Eye (tissue), 1 donor: ENCODE measurements at places on chromosomes 7 and 10.

DNA sequence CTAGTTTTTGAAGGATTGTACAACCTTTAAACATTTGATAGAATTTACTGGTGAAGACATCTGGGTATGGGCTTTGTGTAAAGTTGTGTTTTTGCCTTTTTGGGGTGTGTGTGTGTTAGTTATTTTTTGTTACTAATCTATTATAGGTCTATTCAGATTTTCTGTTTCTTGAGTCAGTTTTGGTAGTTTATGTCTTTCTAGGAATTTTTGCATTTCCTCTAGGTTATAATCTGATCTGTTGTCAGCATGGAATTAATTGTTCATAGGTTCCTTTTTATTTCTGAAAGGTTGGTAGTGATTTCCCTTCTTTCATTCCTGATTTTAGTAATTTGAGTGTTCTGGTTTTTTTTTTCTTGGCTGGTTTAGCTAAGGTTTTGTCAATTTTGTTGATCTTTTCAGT is 17.7 kb downstream of the SEPTIN7 start:
- no peak for DNase-seq

- DNase-seq, result no peak
Observed at GRCh38 chr10:27513451-27514191, 9.5 kb downstream of the RAB18 start.

- no peak for DNase-seq
Observed at GRCh38 chr7:100679129-100679926, 5.8 kb downstream of the GNB2 start.

DNA sequence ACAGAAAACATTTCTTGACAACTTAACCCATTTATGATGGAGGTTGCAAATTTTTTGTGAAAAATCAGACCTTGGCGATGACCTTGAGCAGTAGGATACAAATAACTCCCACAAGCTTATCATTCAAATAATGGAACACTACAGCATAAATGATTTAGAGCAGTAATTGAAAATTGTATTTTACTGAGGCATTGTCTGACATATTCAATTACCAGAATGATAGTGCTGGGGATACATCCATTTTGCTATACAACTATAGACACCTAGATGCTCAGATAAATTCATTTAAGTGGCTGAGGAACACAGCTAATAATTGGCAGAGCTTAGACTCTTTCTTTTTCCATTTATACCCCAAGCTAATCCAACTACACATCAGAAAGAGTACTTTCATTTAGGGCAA is 18.9 kb downstream of the TWIST1 start:
- no peak for DNase-seq

GRCh38 chr10:84944187-84944586 is 615.8 kb downstream of the CCSER2 start:
- no peak for DNase-seq

DNA sequence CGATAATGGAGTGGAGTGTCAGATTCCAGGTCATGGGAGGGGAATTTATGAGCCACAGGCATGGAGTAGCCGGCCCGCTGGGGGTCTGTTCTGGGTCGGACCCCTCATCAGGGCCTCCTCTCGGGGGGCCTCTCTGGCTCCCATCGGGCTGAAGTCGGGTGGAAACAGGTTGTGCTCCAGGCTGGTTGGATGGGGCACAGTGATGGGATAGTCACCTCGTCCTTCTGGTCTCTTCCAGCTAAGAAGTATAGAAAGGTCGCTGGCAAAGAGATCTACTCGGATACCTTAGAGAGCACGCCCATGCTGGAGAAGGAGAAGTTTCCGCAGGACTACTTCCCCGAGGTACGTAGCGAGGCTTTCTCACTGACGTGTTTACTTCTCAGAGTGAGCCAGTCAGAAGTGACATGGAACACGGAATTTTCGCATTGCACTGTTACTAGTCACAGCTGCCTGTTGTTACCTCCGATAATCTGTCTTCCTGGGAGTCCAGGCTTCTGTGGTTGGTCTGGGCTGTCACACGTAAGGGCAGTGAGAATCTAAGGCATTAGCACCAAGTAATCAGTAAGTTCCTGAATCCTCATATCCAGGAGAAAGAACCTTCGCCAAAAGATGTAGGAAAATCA is 88.3 kb downstream of the NKX6-2 start:
- DNase-seq, result no peak

GRCh38 chr10:8059191-8059936 is 4.9 kb downstream of the GATA3 start:
- no peak for DNase-seq

- no peak for DNase-seq
Observed at GRCh38 chr10:3169271-3169670, 3.3 kb downstream of the PITRM1 start.

- no peak for DNase-seq
Observed at GRCh38 chr7:96497567-96497966, 175.7 kb upstream of the SLC25A13 start.

DNA sequence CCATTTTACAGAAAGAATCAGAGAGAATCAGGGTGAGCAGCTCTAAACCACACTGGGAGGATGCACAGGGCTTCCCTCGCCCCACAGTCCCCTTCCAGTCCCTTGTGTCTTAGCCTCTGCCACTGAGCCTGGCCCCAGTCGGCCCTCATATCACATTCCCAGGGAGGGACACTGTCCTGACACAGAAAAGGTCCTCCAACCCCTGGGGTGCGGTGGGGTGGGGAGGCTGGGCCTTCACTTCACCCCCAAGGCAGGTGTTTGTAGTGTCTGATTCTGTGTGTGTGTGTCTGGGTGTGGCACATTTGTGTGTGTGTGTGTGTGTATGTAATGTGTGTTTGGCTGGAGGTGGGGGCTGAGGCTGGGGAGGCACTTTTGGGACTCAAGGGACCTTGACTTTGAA is 1.8 kb upstream of the KCP start:
- no peak for DNase-seq

- no peak for DNase-seq
Observed at GRCh38 chr10:103710490-103710889, 144.9 kb downstream of the SH3PXD2A start.

DNA sequence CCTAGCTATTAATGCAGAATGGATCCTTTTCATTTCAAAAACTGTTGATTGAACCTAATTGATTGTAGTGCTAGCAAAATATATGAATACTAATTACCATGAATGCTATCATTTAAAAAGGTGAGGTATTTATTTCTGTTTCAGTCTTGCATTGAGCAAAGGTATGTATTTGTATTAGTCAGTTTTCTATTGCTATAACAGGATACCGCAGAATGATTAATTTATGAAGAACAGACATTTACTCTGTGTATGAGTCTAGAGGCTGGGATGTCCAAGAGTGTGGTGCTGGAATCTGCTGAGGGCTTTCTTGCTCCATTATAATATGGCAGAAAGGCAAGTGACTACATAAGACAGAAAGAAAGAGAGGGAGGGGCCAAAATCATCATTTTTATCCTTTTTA is 199.2 kb downstream of the KIF20B start:
- no peak for DNase-seq

- no peak for DNase-seq
Observed at GRCh38 chr10:98340940-98341310, 72.9 kb upstream of the LOXL4 start.

DNA sequence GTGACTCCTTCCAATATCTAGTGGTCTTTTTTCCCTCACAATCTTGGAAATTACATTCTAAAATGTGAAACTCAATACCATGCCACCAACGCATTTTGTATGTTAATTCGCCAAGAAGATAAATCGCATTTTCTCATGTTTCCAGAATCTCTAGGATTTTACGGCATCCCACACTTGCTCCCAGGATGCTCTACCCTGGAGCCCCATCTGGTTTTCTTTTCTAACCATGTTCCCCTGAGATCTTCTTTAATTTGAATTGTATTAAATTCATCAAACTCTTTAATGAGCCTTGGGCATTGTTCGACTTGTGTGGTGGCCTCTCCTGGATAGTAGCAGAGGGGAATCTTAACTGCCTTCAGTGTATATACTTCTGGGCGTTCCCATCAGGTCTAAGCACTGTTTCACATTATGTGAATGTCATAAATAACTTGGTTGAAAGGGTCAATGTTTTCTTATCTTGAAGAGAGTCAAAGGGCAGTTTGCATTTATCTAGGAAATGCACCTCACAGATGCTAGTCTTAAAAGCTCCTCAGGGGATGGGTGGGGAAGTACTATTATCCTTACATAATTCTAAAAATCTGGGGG is 169.1 kb upstream of the MEOX2 start:
- no peak for DNase-seq

- DNase-seq, result peak; percentile 45
Observed at GRCh38 chr10:14325325-14325955, 5.3 kb downstream of the FRMD4A start.

- DNase-seq, result no peak
Observed at GRCh38 chr7:117562759-117563158, 82.9 kb downstream of the CFTR start.

DNA sequence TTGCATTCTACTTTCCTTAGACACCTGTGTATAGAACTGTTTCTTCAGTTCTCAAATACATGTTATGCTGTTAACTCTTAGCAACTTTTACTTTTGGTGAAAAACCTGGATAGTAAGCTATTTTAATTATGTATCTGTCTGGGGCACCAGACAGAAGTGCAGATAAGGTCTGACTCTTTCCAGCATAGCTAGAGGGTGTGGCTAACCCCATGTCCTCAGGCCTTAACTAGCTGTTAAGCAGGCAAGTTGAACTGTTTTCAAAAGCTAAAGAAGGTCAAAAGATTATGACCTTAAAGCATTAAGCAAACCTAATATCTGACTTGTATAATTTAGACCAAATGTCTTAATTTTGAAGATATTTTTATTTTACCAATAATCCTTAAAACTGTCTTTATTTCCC is 45.1 kb upstream of the INHBA start:
- DNase-seq, result no peak

DNA sequence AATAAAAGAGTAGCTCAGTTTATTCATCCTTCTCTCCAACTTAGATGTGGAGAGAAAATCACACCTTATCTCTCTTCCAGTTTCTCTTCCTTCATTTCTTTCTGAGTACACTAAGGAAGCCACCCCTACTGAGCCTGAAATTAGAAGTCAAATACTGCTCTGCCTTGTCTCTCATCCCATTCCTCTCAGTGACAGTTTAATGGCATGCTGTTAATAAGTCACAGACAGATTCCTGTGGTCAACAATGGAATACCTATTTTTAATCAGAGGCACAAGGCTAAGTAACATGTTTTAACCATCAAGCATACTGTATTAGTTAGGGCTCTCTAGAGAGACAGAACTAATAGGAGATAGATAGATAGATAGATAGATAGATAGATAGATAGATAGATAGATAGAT is 253.2 kb downstream of the HTR7 start:
- no peak for DNase-seq

DNA sequence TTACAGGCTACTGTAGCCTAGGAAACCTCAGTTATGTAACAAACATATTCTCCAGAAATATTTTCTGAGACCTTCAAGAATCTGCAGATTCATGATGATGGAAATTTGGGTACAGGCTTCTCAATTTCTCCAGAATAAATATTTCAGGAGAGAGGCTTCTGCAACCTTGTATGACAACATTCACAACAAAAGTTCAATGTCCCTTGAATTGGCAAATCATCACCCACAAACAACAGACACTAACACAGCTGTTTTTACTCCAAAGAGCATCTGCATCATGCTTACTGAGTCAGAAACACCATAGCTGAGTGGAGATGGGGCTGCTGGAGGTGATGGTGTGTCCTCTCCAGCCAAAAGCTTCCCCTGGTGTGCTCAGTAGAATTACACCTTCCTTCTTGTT is 9.3 kb upstream of the COBL start:
- no peak for DNase-seq

- peak; percentile 37 for DNase-seq
Observed at GRCh38 chr7:83451501-83452045, 197.4 kb downstream of the SEMA3E start.

- no peak for DNase-seq
Observed at GRCh38 chr10:113960617-113961181, 83.0 kb upstream of the ADRB1 start.

DNA sequence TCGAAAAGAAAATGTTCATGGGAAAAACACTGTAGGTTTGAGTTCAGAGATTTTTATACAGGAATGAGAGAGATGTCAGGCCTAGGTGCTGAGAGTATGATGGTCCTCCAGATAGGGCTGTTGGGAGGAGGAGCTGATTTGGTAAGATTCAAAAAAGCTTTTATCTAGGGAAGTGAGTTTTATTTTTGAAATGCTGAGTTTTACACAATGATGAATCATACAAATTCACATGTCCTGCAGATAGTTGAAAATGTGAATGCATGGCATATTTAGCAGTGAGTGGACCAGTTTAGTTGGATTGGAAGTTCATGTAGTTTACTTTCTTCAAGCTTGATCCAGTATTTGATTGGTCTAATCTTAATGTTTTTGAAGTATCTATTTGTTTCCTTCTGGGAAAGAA is 154.8 kb downstream of the LRRC4 start:
- DNase-seq, result no peak

- DNase-seq, result no peak
Observed at GRCh38 chr10:21010615-21011014, 113.5 kb upstream of the NEBL start.

GRCh38 chr10:119087271-119087882 is 6.8 kb upstream of the EIF3A start:
- no peak for DNase-seq

DNA sequence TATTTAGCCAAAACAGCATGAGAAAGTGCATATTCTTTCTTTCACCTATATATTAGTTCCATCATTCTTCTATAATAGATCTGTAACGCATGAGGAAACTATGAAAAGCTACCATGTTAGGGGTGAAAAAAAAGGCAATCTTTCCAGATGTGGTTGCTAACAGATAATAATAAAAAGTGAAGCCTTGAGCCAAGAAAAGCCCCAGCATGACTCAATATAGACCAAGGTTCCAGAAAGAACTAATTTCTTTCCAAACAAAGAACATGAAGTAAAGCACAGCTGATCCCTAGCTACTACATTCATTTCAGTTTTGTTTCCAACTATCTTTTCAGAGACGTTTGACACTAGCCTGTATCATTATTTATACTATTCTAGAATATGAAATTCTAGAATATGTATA is 16.4 kb downstream of the ARL4A start:
- no peak for DNase-seq

- peak; percentile 86 for DNase-seq
Observed at GRCh38 chr7:157568770-157569584, 232.2 kb downstream of the DNAJB6 start.

DNA sequence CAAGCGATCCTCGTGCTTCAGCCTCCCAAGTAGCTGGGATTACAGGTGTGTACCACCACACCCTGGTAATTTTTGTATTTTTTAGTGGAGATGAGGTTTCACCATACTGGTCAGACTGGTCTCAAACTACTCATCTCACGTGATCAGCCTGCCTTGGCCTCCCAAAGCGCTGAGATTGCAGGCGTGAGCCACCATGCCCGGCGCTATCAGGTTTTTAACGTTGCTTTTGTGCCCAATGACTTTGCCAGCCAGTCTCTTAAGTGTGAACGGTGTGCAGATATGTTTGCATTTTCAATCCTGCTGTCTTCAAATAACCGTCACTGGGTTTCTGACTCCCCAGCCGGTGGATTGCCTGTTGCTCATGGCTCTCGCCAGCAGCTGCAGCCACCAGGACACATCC is 201.8 kb upstream of the PPP2R2D start:
- no peak for DNase-seq

DNA sequence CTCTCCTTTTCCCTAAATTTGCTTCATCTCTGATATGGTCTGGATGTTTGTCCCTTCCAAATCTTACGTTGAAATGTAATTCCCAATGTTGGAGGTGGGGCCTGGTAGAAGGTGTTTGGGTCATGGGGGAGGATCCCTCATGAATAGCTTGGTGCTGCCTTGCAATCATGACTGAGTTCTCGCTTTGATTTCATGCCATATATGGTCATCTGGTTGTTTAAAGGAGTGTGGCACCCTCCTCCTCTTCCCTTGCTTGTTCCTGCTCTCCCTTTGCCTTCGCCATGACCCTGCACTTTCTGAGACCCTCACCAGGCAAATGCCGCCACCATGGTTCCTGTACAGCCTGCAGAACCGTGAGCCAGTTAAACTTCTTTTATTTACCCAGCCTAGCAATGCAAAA is 14.5 kb downstream of the NOBOX start:
- DNase-seq, result no peak
